H54 (cell line): ENCODE measurements at places on chromosomes 2 and 18.

DNA sequence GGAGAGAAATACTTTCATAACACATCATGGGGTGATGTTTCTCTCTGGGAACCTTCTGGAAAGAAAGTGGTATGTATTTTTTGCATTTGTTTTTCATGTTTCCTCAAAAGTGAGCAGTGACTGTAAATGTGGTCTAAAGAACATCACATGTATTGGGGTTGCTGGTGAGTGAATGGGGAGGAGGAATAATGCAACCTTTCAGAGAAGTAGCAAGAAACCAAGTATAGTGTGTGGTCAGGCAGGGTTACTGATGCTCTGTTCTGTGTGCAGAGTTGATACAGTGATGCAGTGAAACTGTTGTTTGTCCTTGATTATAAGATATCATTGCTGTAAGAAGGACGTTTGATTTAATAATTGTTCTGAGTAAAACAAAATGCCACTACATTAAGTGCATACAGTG is 24.1 kb downstream of the ADNP2 start:
- no peak for DNase-seq

GRCh38 chr2:128450211-128451024 is 131.8 kb upstream of the HS6ST1 start:
- no peak for DNase-seq

GRCh38 chr18:50399582-50399981 is 24.7 kb downstream of the SKA1 start:
- no peak for DNase-seq

DNA sequence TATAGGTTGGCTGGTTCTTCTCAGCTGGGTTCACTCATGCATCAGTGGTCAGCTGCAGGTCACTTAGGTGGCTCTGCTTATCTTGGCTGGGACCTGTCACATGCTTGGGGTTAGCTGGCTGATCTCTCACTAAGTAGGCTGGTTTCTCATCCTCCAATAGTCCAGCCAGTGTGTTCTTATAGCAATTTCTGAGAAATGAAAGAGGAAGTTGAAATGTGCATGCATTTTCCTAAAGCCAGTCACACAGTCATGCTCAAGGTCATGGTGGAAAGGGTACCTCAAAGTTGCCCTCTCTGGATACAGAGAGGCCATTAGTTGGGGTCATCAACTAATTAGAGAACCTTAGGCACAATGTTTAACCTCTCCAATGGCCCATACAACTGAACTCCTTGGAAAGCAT is 64.4 kb downstream of the KLHL29 start:
- DNase-seq = no peak

- no peak for DNase-seq
These were observed 62.3 kb downstream of the NCK2 start for GRCh38 chr2:105806996-105807395.

- DNase-seq = no peak
These were observed 16.5 kb downstream of the SDC1 start for GRCh38 chr2:20208476-20208859.

- no peak for DNase-seq
These were observed 22.3 kb downstream of the EFEMP1 start for GRCh38 chr2:55901322-55901721.

GRCh38 chr18:75727456-75727855 is 300.0 kb upstream of the SMIM21 start:
- no peak for DNase-seq

DNA sequence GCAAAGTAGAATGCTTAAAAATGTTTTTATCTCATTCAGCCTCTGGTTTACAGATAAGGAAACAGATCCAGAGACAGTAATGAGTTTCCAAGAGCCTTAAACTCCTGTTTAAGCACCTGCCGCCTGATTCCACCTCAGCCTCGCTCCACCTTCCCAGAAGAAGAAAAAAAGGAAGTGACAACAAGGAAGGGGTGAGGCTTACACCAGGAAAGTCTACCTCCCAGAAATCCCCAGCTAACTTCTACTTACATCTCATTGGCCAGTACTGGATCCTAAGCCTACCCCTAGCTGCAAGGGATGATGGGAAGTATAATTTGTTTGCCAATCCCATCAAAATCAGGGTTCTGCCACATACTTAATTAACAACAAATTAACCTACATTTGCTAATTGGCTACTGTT is 15.3 kb upstream of the ARID5A start:
- DNase-seq = no peak

GRCh38 chr18:37672932-37673595 is 107.5 kb upstream of the CELF4 start:
- no peak for DNase-seq

DNA sequence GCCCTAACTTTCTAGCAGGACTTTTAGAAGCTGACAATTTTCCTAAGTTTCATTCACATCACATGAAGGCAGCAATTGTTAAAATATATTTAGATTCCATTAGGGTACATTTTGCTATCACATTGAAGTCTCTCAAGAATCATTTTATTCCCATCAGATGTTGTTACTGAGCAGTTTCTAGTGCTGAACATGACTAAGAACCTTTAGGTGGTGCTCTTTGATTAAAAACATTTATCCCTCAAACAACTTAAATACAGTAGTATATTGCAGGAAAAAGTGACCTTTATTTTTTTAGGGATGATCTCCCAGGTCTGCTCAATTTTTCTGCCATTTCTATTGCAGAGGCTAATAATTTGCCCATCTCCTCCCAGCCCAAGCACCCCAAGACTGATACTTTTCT is 22.9 kb upstream of the NARS1 start:
- no peak for DNase-seq
